ENCODE measurements at places on chromosomes 5 and 9.

DNA sequence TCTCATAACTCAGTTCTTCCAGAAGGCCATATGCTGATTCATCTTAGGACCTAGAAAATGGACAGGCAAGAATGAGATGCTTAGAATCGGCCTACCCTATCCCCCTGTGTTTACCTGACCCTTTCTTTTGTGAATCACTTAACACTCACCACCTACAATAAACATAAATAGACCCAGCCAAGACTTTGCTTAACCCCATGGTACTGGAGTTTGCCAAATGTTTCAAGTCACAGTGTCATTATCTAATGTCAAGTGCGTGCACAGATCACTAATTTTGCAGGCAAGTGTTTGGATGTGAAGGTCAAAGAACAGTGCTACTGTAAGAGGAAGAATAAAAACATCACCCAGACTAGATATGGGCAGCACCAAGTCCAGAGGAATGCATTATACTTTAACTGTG is 77.5 kb downstream of the GLIS3 start:
- no peak for DNase-seq

DNA sequence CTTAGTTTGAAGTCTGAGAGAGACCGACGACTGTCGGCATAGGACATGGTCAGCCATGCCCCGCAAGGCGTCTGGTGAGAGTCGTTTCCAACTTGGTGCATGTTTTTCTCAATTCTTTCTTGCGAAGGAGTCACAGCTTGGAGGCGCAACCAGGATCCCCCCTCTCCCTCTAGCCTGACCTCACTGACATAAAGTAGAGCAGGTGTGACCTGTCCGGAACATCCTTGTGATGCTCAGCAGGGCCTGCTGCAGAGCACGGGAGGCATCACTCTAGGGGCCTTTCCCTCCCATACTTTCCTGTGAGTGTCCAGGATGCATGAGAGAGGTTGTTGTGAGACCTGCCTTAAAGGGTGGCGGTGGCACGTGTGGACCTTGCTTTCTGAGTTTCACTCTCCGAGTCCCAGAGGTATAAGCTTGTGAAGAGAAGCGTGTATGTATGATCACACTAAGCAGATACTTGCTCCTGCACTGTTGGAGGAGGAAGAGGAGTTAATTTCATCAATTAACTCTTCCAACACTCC is 5.0 kb downstream of the TENT4A start:
- DNase-seq, result no peak

DNA sequence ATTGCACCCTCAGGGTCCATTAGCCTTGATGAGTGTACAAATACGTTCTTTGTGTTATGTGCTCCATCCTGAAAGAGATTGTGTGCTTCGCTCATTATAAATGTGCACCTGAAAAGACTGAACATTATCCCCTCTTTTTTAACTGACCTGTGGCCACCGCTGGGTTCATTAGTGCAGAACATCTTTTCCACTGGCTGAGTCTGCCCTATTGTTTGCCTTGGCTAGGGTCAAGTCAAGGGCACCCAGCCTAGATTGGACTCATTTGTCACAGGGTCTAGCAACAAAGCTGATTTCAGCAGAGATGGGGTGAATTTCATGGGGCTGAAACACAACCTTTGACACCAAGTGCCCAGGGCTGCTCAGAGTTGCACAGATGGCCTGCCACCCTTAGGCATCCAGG is 764.1 kb upstream of the ARRDC3 start:
- DNase-seq, result peak; percentile 59

- no peak for DNase-seq
Measured at GRCh38 chr5:170076211-170076610, 29.5 kb upstream of the FOXI1 start.

- peak; percentile 73 for DNase-seq
Measured at GRCh38 chr9:36881743-36882441, 152.2 kb downstream of the PAX5 start.

- DNase-seq, result no peak
Measured at GRCh38 chr9:96524764-96525163, 74.8 kb downstream of the HABP4 start.

DNA sequence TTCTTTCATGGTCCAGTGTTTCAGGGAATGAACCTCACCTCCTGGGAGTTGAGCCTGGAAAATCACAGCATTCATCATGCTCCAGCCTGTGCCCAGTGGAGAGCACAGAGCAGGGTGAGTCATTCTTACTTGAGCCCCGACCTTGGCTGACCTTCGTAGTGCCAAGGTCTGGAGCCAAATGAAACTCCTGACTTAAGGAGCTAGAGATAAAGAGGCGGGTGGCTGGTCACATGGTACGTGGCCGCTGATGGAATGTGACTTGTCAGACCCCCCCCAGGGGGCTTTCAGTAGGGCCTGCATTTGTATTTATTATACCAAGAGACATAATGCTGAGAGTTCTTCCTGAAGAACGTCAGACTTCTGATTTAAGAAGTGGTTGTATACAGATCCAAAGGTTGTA is 15.0 kb upstream of the PIP5K1B start:
- DNase-seq, result peak; percentile 42

- DNase-seq, result no peak
Measured at GRCh38 chr5:177972613-177973012, 23.4 kb downstream of the PROP1 start.

GRCh38 chr5:68024426-68024825 is 191.1 kb upstream of the PIK3R1 start:
- no peak for DNase-seq

- DNase-seq, result no peak
Measured at GRCh38 chr9:91405343-91406077, 18.1 kb downstream of the NFIL3 start.

- no peak for DNase-seq
Measured at GRCh38 chr5:42806004-42806700, 5.5 kb downstream of the SELENOP start.

DNA sequence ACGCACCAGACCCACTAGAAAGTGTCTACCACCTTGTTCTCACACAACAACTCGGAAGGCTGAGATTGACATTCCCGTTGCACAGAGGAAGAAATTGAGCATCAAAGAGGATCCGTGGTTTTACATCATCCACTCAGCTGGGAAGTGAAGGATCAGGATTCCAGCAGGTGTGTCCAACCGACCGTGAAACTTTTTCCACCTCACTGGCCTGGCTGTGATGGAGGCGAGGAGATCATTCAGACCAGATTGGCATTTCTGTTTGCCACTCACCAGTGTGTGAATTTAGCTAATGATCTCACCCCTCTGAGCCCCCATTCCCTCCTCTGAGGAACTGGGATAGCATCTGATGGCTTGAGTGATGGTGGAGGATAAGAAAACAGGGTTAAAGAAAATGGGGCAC is 46.7 kb upstream of the CPLX2 start:
- peak; percentile 56 for DNase-seq

- no peak for DNase-seq
Measured at GRCh38 chr5:180803181-180804128, 849 bp upstream of the MGAT1 start.

DNA sequence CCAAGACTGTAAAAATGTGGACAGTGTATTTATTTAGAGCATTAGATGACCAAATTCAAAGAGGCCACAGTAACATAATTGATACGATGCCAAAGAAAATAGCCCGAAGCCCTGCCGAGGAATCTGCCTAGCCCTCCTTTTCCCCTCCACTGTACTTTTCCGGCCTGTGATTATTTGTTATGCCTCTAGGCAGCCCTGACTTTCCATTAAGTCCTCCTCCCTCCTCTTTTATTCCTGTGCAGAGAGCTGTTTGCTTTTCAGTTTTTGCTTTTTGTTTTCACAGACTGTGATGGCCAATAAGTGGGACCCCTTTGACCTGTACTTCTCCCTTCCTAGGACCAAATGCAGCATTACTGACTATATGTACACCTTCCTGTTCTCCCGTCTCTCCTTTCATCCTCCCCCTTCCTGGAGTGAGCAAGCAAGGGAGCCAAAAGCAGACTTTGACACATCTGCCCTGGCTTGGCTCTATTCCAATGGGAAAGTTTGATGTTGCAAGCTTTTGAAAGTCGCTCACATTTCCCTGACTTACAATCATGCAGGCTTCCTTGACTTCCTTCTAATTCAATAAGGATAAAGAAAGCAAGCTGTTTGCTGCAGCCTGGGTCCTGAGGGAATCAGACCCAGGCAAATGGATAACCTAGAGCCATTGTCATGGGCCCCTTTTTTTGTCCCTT is 76.1 kb downstream of the NREP start:
- DNase-seq, result peak; percentile 22

DNA sequence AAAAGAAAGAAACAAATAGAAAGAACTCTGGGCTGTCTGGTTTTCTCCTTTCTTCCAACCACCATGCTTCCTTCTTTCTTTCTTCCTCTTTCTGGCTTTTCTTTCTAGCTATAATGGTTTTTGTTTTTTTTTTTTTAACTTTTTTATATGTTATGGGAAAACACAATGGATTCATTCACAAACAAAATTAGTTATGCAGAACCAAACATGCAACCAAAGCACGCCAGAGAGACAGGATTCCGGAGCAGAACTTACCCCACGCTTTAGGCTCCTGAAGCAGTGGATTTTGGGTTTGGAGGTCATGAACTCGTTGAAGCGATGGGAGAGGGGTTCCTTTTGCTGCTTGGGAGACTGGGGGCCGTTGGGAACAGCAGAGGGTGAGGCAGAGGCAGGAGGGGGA is 88.3 kb downstream of the USP20 start:
- no peak for DNase-seq

DNA sequence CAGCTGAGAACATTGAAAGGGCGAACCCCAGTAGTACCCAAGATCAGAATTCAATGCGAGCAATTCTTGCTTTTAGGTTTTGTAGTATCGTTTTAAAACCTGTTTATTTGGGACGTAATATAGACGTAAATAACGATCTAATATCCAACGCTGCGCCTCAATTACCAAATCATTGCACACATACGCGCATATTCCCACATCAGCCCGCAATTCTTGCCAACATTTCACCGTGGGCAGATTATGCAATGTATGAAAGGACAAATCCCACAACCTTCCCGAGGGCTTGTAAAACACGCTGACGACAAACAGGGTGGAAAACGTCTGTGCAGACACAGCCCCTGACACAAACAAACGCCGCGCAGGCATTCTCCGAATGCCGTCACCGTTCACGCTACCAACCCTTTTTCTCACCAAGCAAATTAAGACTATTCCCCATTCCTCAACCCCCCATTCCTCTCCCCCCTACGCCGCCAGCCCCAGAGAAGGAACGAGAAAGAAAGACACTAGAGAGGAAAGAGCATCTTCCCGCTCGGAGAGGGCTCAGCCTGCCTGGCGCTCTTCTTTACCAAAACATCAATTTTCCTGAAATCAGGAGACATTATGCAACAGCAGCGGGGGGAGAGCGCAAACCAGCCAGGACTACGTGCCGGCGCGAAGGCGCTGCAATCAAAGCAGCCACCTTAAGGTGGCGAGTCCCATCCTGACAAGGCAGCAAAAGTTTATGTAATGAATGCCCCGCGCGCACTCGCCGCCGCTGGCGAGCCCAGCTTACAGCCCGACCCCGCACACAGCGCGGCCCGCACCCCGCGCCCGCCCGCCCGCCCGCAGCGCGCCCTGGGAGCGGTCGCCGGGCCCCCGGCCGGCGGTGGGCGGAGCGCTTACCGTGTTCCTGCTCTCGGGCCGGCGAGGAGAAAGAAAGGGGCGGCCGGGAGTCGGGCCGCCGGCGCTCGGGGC is 597 bp downstream of the NFIL3 start:
- peak; percentile 83 for DNase-seq

DNA sequence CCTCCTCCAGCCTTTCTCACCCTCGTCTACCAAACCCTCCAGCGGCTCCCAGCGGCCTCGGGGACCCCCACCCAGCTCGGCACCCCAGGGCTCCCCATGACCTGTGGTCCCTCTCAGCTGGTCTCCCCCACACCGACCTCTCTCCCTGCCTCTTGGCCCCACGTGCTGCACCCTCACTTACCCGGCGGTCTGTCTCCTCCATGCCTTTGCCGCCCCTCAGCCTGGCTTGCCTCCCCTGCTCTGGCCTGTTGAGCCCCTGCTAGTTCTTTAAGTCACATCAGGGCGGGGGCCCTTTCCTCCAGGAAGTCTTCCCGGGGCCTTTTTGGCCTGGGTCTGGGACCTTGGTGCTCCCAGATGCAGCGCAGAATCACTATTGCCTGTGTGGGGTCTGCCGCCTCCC is 81.5 kb downstream of the LMX1B start:
- no peak for DNase-seq

DNA sequence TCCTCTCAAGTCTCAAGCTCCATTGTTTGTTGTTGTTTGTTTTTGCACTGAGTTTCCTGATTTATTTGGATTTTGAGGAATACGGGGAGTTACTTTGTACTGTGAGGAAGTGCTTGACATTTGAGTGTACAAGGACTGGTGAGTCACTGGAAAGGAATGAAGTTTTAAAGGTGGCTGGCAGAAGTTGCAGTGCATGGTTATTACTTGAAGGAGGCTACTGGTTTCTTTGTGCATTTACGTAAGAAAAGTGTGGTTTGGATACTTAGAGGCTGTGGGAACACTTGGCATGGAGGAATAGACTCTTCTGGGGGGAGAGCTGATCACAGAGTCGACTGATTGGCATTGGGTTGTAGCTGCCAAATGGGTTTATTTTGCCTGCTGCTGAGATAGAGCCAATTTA is 919.0 kb downstream of the TAF11L14 start:
- DNase-seq, result no peak

- peak; percentile 55 for DNase-seq
Measured at GRCh38 chr5:141944076-141944475, 13.9 kb downstream of the PCDH12 start.

DNA sequence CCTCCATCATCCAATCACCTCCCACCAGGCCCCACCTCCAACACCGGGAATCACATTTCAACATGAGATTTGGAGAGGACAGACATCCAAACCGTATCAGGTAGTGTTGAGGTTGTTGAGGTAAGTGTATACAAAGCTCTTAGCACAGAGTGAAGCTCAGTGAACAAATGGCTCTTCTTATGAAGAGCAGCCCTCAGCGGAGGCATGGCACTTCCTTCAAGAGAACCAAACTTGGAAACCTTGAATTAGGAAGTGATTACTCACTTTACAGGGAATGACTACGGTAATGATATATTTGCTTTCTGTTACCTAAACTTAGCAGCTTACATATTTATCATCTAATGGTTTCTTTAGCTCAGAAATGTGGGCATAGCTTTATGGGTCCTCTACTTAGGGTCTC is 92.8 kb downstream of the IQGAP2 start:
- no peak for DNase-seq

DNA sequence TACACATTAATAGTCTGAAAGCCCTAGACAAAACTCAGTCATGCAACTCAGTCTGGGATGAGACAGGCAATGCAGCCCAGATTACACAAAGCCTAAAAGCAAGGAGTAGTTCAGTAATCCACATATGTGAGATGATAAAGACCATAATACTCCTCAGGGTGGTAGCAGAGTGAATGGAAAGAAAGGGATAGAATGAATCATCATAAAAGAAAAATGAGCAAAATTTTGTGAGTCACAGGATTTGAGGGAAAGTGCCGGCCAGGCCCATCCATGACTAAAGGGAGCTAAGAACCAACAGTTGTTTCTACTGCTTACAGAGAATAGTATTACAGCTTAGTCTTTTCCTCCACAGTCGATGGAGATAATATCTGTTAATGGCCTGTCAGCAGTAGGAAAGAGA is 90.0 kb upstream of the POU5F2 start:
- DNase-seq, result no peak

- DNase-seq, result no peak
Measured at GRCh38 chr5:76524101-76524835, 98.9 kb downstream of the F2RL2 start.

Data from retina (tissue), 1 donor.